ENCODE measurements at places on chromosomes 13 and 19.
A peak's percentile ranks its signal among the peaks of the same experiment; 100 is the strongest.

DNA sequence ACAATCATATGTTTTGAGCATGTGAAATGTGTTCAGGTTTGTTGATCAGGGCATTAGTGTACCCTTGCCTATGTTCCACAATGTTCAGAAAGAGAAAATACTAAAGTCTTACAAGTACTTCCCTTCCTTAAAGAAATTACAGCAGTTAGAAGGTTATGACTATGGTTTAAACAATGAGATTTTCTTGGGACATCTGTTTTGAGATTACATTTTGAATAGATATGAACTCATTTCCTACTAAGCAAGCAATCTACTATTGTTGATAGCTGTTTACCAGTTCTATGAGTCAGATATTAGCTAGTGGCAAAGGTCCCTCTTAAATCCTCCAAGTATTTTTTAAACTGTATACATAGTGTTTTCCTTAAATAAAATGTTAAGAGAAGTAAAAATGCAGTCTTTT is 241.3 kb downstream of the DACH1 start:
- no peak for DNase-seq

- no peak for DNase-seq
Observed at GRCh38 chr13:63184693-63185092, 1769.0 kb upstream of the PCDH20 start.

GRCh38 chr19:57406516-57407123 is 4.3 kb upstream of the ZNF17 start:
- peak; percentile 59 for DNase-seq

DNA sequence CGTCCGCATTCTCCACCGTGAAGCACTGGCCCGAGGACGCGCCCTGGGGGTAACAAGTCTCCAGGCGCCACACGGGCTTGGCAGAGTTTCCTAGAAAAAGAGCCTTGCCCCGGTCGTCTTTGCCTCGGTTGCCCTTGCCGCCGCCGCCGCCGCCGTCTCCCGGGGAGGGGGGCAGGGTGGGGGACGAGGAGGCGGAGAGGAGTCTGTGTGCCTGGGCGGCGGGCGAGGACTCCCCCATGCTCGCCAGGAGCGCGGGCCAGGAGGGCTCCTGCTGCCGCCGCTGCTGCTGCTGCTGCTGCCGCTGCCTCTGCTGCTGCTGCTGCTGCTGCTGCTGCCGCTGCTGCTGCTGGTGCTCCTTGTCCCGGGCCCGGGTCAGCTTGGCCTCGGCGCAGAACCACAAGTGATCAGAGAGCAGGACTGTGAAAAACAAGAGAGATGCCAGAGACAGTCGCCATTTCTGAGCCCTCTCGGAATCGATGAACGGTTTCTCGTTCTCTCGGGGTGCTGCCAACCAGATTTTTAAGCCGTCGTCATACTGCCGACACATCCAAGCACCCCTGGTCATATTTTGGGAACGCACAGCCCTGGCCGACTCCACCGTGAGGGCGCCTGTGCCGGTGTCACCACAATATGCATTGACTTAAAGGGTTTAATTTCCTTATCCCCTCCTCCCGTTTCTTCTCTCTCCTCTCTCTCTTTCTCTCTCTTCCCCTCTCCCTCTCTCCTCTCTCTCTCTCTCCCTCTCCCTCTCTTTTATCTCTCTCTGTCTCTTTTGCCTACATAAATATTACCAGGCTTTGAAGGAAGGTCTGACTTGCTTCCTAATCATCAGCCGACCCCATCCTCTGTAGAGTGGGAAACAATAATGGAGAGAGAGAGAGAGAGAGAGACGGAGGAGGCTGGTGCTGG is 349.1 kb downstream of the LIG4 start:
- DNase-seq = peak; percentile 48

Data from head of caudate nucleus (tissue), 42 donors.